Fibroblast of pulmonary artery (primary cell): ENCODE measurements at places on chromosomes 6 and 20.
A peak's percentile ranks its signal among the peaks of the same experiment; 100 is the strongest.

GRCh38 chr6:15402406-15403045 lies 156.7 kb downstream of the JARID2 start:
- no peak for DNase-seq

DNA sequence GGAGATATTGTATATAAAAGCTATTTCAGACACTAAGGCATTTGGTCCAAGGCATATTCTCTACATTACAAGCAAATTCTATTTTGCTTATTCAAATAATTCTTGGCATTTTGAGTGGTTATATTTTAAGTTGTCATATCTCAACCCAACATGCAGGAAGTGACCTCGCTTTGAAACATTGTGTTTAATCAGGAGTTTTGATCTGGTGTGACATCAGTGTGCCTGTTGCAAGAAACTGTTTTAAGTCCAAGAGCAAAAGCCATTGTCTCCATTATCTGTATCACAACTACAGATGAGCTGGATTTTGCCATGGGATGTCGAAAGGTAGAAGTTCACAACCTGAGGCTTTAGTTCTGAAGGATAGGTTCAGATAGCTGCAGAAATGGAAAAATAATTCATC lies 509.9 kb upstream of the ID4 start:
- peak; percentile 73 for DNase-seq

DNA sequence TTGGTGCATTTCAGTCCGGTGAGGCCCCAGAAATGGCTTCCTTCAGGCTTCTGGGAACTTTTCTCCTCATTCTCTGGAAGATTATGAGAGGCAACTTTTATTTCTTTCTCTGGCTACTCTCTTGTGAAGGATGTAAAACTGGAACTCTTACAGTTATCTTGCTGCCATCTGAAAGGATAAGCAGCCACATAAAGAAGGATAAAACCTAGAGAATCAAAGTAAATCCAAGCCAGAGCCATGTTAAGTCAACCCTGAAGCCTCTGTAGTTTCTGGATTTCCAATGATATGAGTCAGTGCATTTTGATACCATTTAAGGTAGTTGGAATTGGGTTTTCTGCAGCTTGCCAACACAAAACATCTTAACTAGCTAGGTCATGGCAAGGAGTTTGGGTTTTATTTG lies 123.6 kb downstream of the MEI4 start:
- no peak for DNase-seq

DNA sequence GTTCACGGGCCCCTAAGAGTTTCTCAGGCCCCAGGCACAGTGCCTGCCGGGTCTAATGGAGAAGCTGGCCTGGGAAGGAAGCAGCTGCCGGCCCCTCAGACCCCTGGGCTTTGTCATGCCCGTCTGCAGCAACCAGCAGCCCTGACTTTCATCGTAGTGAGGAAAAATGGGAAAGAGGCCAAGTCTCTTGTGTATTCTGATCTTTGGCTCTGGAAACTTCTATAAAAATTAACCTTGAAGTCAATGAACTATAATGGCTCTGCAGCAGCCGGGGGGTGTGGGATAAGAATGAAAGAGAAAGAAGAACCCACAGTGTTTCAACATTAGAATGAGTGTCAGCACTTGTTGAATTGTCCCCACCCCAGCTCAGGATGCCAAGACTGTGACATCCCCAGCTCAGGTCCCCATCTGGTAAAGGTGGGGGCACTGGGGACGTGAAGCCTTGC lies 12.9 kb downstream of the TGM2 start:
- DNase-seq, result peak; percentile 70

DNA sequence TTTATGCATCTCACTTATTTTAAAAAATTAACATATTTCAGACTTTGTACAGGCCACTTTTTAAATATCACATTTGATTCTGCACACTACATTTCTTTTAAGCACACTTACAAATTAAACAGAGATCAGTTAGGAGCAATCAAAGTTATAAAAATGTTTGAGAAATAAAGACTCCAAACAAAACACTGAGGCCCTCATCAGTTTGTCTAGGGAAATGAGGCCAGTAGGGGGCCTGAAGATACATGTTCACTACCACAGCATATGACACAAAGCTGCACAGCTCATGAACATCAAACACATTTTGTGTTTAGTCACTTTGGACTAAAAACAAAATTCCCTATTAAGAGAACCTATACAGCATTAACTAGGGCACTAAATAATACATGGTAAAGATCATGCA lies 180.5 kb downstream of the PDE7B start:
- DNase-seq, result peak; percentile 76

DNA sequence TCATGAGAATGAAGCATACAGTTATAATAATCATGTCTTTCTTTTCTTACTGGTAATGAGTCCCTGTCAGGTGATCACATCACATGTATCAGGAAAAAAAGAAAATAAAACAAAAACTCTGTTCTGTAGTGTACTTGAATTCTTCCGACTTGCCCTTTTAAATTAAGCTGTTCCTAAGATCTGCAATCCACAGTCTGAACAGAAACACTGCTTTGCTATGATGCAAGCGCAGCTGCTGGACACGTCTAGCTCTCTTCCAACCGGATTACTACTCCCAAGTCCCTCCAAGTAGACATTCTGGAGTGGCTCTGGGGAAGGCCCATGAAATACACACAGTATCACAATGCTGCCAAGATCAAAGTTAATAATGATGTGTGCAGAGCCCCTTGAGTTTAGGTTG lies 83.7 kb downstream of the FYN start:
- peak; percentile 82 for DNase-seq

GRCh38 chr6:87674290-87674689 lies 27.7 kb downstream of the AKIRIN2 start:
- no peak for DNase-seq

DNA sequence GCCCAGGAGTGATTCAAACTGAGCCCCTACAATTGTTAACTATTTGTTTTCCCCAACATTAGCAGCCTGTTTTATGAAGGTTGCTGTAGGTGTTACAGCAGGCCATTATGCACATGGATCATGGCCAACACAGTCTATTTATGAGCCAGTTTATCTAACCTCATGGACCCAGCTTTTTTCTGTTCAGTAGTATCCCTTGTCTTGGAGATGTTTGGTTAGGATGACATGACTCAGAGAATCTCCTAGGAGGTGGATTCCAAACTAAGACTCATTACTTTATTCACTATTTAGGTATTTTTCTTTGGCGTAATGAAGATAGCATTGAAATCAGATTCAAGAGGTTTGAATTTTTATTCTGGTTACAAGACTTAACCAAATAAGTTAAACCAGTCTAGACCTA lies 62.8 kb upstream of the TFB1M start:
- peak; percentile 61 for DNase-seq

- DNase-seq, result no peak
These were observed 52.8 kb downstream of the MYLIP start for GRCh38 chr6:16181439-16182297.

GRCh38 chr6:9593554-9593953 lies 821.3 kb downstream of the TFAP2A start:
- no peak for DNase-seq

GRCh38 chr6:119261944-119262284 lies 87.6 kb downstream of the MAN1A1 start:
- no peak for DNase-seq

DNA sequence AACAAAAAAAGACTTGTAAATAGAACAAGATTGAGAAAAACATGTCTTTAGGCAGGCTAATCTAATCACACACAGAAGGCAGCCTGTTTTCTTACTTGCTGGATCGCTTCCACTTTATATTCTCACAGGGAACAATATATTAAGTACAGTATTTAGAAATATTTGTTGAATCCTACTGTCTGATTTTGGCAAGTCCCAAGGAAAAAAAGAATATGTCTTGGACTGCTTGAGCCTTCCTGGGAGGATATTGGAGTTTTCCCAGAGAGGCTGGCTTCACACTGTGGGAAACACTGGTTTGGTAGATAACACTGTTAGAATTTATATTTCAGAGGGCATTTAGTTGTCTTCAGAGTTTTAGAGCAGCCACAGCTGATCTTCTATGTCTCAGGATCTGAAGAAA lies 229.7 kb downstream of the PRL start:
- peak; percentile 63 for DNase-seq

GRCh38 chr6:111843347-111844147 lies 29.7 kb downstream of the FYN start:
- DNase-seq, result no peak

GRCh38 chr6:166877906-166878305 lies 78.4 kb downstream of the RNASET2 start:
- no peak for DNase-seq

- DNase-seq, result peak; percentile 6
These were observed 76.7 kb upstream of the ZFP64 start for GRCh38 chr20:52268184-52268749.

- DNase-seq, result no peak
These were observed 57.8 kb downstream of the FOXA2 start for GRCh38 chr20:22526512-22527012.

DNA sequence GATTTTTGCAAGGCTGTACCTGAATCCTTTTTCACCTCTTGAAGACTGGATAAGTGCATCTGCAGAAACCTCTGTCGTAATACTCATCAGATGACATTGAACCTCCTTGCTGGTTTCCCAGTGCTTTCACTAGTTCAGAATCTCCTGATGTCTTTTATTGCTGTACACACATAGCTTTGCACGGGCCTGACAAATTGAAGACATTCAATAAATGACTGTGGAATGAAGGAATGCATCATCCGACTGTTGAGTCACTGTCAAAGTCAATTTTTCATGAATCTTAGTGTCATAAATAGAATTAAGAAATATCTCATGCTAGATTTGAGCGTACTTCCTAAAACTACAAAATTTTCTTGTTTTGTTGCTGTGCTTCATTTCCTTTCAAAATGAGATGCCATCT lies 598.2 kb upstream of the MAP3K7 start:
- DNase-seq, result no peak
